WTC11 (cell line): ENCODE measurements at places on chromosomes 6 and 20. TPM values are rescaled to one million over a fixed set of nuclear protein-coding genes. Genes with fewer than 3 reads are reported as not detected.
A peak's percentile ranks its signal among the peaks of the same experiment; 100 is the strongest.

Gene FANCE
- 15.7 to 22.3 TPM (median 17.6 TPM) in 3 replicates for total RNA-seq

DNA sequence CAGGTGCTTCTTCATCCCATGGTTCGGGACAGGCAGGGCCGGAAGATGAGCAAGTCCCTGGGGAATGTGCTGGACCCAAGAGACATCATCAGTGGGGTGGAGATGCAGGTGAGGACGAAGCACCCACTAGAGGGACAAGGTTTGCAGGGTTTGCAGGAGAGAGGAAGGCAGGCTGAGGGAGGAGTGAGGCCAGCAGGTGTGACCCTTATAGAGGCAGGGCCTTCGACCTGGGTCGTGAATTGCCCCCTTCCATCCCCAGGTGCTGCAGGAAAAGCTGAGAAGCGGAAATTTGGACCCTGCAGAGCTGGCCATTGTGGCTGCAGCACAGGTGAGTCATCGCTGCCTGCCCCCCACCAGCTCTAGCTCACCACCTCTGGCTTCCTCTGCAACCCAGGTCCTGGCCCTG, 8.4 kb downstream of the VARS2 start:
- no peak for DNase-seq
- 0 out of 2 replicates have a peak, but pooled peaks cover 3% of the 10 kb centered on the region for H3K4me1 ChIP-seq
- peaks cover 63% of the 10 kb centered on the region for H3K36me3 ChIP-seq
- no peak overlapping the region for H3K27ac ChIP-seq
- H3K27me3 ChIP-seq = no peaks in the 10 kb centered on the region

GRCh38 chr6:7406743-7407142, 17.1 kb downstream of the RIOK1 start:
- H3K27ac ChIP-seq = no peak overlapping the region
- peaks cover 71% of the 10 kb centered on the region for H3K36me3 ChIP-seq
- H3K4me1 ChIP-seq = no peaks in the 10 kb centered on the region
- no peaks in the 10 kb centered on the region for H3K27me3 ChIP-seq
- no peak overlapping the region for H3K4me3 ChIP-seq

GRCh38 chr6:112592159-112592558, 245.0 kb downstream of the RFPL4B start:
- DNase-seq = no peak
- H3K27me3 ChIP-seq = no peaks in the 10 kb centered on the region
- no peak overlapping the region for H3K4me3 ChIP-seq
- peaks cover 8% of the 10 kb centered on the region for H3K4me1 ChIP-seq
- peaks cover 9% of the 10 kb centered on the region; the same call in 1 of the 2 replicates for H3K36me3 ChIP-seq

- no peak overlapping the region for H3K27ac ChIP-seq
- no peak overlapping the region for H3K4me3 ChIP-seq
- H3K27me3 ChIP-seq = no peaks in the 10 kb centered on the region
- H3K4me1 ChIP-seq = peaks cover 22% of the 10 kb centered on the region
- DNase-seq = no peak
These were observed 38.7 kb downstream of the TAB2 start for GRCh38 chr6:149356081-149356750.

DNA sequence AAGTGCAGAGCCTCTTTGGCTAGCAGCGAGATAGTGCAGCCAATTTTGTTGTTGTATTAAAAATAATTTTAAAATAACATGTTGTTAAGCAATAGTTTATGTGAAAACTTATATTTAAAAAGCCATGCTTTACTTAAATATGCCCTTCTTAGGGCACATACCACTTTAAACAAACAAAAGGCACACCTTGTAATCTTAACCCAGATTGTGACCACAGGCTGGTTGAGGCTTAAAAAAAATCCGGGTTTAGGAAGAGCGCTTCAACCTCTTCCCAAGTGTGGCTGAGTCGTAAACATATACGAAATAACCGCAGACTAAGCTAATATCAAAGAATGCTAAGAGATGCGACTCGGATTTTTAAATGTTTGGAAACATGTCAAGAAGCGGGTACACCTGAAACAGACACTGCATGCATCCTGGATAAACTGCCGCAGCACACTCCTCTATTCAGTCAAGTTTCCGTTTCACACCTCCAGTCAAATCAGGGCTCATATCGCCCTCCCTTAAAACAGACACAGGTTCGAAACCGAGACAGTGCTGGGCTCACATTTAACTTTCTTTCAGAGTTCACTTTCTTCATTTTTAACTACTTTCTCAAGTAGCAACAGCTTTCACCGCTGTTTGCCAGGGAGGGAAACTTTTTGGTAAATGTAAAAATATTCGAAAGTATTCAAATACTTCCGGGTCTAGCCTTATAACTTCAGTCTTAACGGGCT, 1.5 kb downstream of the DEK start:
- no peaks in the 10 kb centered on the region for H3K27me3 ChIP-seq
- DNase-seq = no peak
- H3K36me3 ChIP-seq = peaks cover 41% of the 10 kb centered on the region
- peak overlapping the region; percentile 97 for H3K27ac ChIP-seq

DNA sequence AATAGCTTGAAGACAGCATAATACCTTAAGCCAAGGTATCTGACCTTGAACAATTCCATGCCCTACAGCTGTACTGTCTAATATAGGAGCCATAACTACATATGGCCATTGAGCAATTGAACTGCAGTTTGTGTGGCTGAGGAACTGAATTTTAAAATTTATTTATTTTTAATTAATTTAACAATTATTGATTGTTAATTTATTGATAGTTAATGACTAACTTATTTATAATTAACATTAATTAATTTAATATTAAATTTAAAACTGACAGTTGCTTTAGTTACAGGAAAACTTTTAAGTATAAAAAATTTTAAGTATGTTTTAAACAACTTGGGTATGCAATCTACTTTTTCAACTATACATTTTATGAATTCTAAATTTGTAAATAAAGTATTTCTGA, 12.3 kb upstream of the MYB start:
- H3K27ac ChIP-seq = no peak overlapping the region
- DNase-seq = no peak
- no peaks in the 10 kb centered on the region; the same call in 1 of the 2 replicates for H3K4me1 ChIP-seq
- H3K36me3 ChIP-seq = no peaks in the 10 kb centered on the region
- H3K4me3 ChIP-seq = no peak overlapping the region

Gene JAG1
- 38.3 to 45.2 TPM (median 41.6 TPM) in 3 replicates for total RNA-seq

- H3K36me3 ChIP-seq = no peaks in the 10 kb centered on the region
- no peaks in the 10 kb centered on the region for H3K4me1 ChIP-seq
- DNase-seq = no peak
- H3K27ac ChIP-seq = no peak overlapping the region
These were observed 62.1 kb upstream of the RAB32 start for GRCh38 chr6:146481527-146481926.

Gene GSTA2
- total RNA-seq = 0.14 TPM in 1 of 3 replicates, not detected in the others

- H3K36me3 ChIP-seq = no peaks in the 10 kb centered on the region; the same call in 1 of the 2 replicates
- no peak for DNase-seq
- peaks cover 11% of the 10 kb centered on the region for H3K4me1 ChIP-seq
- H3K27ac ChIP-seq = no peak overlapping the region
- H3K4me3 ChIP-seq = no peak overlapping the region
These were observed 327.7 kb downstream of the LAMA2 start for GRCh38 chr6:129210684-129211083.

DNA sequence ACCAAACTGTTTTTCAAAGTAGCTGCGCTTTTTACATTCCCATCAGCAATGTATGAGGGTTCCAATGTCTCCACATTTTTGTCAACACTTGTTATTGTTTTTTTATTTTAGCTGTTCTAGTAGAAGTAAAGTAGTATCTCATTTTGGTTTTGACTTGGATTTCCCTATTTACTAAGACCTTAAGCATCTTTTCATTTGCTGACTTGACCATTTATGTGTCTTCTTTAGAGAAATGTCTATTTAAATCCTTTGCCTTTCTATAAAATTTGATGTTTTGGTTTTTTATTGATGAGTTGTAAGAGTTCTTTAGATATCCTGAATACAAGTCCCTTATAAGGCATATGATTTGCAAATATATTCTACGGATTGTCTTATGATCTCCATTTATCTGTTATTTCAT, 110.6 kb downstream of the CD164 start:
- H3K27ac ChIP-seq = no peak overlapping the region
- DNase-seq = no peak
- H3K36me3 ChIP-seq = peaks cover 57% of the 10 kb centered on the region
- H3K27me3 ChIP-seq = no peaks in the 10 kb centered on the region; the same call in 1 of the 2 replicates
- H3K4me3 ChIP-seq = no peak overlapping the region

- H3K4me3 ChIP-seq = no peak overlapping the region
- DNase-seq = no peak
- H3K27ac ChIP-seq = 0 out of 2 replicates have a peak overlapping the region, but pooled peaks have one; percentile 21
These were observed 98.9 kb downstream of the TBC1D32 start for GRCh38 chr6:121235386-121235785.

DNA sequence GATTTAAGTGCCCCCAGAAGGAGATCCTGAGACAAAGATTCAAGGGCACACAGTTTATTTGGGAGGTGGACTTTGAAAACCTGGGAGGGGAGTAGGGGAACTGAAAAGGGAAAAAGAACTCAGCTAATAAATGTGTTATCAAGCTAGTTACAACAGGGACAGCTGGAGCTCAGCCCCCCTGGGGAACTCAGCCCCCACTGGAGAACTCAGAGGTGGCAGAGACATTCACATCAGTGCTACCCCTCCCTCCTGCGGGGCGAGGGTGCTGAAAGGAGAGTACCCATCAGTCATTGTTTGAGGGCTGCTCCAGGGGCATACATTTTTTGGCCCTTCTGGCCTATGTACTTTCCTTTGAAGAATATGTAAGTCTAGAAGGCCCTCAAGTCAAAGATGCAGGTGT, 101.4 kb downstream of the LRFN2 start:
- H3K4me3 ChIP-seq = no peak overlapping the region
- H3K27ac ChIP-seq = no peak overlapping the region
- no peak for DNase-seq
- no peaks in the 10 kb centered on the region for H3K27me3 ChIP-seq

Gene C6orf52
- 0.42 to 1.8 TPM (median 0.50 TPM) in 3 replicates for total RNA-seq

DNA sequence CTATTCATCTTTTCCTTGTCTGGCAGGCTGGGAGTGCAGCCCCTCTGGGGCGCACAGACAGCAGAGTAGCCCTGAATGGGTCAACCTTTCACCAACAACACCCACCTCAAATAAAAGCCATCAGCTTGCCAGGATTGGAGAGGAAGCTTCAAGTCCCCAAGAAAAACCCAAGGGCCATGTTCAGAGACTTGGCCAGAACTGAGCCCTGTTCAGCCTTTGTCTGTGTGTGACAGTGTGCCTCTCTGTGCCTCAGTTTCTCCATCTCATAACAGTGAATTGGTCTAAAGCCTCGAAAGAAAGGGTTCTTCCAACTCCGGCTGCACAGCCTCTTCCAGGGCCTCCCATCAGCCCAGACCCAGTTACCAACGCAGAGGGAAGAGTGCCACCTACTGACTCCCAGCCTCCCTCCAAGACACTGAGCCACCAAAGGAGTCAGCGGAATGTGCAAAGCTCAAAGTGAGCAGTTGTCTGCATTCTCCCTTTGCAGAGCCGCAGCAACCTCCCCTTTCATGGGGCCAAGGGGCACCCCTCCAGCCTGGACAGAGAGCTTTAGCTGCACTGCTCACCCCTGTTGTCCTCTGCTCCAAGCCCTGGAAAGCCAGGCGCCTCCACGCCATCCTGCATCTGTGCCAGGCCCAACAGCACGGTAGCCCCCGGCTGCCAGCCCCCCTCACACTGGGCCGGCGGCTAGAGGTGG, 82.7 kb upstream of the TOP1 start:
- H3K27me3 ChIP-seq = peaks cover 6% of the 10 kb centered on the region
- peak; percentile 73 for DNase-seq
- H3K27ac ChIP-seq = no peak overlapping the region
- peaks cover 26% of the 10 kb centered on the region for H3K4me1 ChIP-seq
- no peaks in the 10 kb centered on the region for H3K36me3 ChIP-seq
- no peak overlapping the region for H3K4me3 ChIP-seq

Gene PAK5
- 0.31 to 0.53 TPM (median 0.48 TPM) in 3 replicates for total RNA-seq

Gene SLC52A3
- 6.9 to 7.7 TPM (median 7.3 TPM) in 3 replicates for total RNA-seq
